Kidney tubule cell (primary cell): ENCODE measurements at places on chromosomes 6 and 20.

- DNase-seq: no peak
Observed at GRCh38 chr6:32764048-32764447, 716 bp upstream of the HLA-DQB2 start.

- peak; percentile 55 for DNase-seq
Observed at GRCh38 chr6:127069659-127070279, 48.7 kb upstream of the RSPO3 start.

DNA sequence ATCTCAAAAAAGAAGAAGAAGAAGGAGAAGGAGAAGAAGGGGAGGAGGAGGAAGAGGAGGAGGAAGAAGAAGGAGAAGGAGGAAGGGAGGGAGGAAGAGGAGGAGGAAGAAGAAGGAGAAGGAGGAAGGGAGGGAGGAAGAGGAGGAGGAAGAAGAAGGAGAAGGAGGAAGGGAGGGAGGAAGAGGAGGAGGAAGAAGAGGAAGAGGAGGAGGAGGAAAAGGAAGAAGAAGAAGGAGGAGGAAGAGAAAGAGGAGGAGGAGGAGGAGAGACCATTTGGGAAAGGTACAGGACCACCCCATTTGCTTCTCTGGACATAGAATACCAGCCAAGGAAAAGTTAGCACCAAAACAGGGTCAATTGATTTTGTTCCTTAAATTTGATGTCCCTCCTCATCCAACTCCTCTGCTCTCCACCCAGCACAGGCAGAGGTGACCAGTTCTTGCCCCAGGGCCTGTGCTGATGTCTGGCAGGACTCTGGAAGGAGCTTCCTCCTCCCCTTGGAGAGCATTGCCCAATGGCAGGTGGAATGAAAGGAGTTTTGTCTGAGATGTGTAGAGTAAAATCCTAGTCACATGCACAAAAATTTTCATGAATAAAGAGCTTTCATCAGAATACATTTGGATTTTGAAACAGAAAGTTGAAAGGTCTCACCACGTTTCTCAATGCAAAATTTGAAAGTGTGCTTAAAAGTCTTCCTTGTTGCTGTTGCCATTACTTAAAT, 182.9 kb downstream of the LY86 start:
- DNase-seq: no peak

- DNase-seq: no peak
Observed at GRCh38 chr6:16434885-16435284, 196.5 kb downstream of the GMPR start.

DNA sequence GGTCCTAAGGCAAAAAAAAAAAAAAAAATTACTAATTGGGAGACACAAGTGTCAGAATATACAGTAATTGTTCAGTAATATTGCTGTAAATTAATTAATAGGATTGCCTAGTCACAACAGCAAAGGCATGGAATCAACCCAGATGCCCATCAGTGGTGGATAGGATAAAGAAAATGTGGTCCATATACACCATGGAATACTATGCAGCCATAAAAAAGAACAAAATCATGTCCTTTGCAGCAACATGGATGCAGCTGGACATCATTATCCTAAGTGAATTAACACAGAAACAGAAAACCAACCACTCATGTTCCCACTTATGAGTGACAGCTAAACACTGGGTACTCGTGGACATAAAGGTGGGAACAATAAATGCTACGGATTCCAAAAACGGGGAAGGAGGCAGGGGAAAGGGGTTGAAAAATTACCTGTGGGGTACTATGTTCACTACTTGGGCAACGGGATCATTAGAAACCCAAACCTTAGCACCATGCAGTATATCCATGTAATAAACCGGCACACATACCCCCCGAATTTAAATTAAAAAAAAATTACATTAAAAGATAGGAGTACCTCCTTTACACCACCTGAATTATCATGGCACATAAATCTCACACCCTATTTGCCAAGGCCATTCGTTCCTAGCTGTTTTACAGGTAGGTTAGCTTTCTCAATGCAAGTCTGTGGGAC, 689 bp upstream of the PFDN4 start:
- DNase-seq: no peak
